ENCODE measurements at places on chromosomes 12 and 14.

GRCh38 chr14:35600253-35600652, 66.3 kb downstream of the INSM2 start:
- no peak for DNase-seq

GRCh38 chr12:38053655-38054464, 262.7 kb upstream of the ALG10B start:
- no peak for DNase-seq

- DNase-seq: no peak
These were observed 42.2 kb downstream of the CDKL1 start for GRCh38 chr14:50354527-50354926.

GRCh38 chr12:110698171-110698902, 9.4 kb upstream of the HVCN1 start:
- peak; percentile 85 for DNase-seq

- no peak for DNase-seq
These were observed 186.6 kb upstream of the DIO3 start for GRCh38 chr14:101374373-101375338.
